ENCODE measurements at places on chromosomes 4 and X.

DNA sequence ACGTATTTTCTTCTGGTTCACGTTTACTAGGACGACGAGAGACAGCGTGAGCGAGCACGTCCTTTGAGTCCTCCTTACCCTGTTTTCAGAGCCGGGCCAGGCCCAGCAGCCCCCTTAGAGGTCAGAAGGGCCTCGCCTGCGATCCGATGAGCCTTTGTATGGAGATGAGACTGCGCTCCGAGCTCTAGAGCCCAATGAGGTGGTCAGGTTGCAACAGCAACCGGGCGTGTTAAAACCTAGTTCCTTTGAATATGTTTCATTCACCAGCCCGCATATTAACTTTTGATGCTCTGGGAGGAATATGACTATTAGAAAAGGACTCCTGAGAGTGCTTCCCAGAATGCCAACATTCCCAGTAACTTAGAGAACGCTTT lies 55.6 kb upstream of the TADA2B start:
- peak; percentile 54 for DNase-seq

GRCh38 chrX:21932292-21933002 lies 8.1 kb upstream of the SMS start:
- no peak for DNase-seq

DNA sequence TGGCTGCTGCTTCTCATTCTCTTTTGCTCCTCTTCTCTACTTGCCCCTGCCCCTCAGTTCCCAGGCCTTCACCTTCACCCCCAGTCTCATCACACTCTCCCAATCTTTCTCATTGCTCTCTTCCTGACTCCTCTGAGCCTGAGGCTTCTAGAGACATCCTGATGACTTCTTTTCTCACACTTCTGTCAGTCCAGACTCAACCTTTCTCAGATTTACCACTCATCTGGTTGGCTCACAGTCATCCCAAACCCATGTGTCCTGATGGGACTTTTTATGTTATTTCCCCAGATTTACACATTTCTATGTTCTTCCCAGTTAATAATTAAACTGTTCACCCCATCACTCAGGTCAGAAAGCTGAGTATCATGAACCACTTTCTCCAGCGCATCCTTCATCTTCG lies 68.0 kb downstream of the TMA16 start:
- no peak for DNase-seq

DNA sequence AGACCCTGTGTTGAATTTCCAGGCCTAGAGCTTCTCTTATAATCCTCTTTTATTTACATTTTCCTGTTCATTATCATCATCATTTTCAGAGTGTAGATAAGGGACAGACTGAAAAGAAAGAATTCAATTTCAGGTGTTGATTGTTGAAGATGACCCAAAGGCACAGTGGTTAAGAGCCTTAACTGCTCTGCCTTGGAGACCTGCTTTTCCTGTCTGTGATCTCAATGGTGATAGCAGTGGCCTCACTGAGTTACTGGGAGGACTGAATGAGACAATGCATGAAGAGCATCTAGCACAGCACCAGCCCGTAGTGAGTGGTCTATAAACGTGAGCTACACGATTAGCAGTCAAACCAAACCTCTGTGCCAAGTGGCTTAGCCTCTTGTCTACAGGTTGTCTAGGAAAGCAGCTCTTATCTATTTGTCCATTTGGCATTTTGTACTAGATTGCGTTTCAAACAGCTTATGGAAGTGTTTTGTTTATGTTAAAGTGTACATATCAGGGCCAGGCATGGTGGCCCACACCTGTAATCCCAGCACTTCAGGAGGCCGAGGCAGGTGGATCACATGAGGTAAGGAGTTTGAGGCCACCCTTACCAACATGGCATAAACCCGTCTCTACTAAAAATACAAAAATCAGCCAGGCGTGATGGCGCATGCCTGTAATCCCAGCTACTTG lies 41.5 kb downstream of the SETD7 start:
- DNase-seq, result no peak

GRCh38 chr4:52212702-52213101 lies 161.6 kb downstream of the SPATA18 start:
- DNase-seq, result no peak

- peak; percentile 93 for DNase-seq
Measured at GRCh38 chr4:113278324-113278934, 229.0 kb downstream of the ANK2 start.

GRCh38 chrX:133350751-133351150 lies 64.5 kb downstream of the GPC4 start:
- no peak for DNase-seq

DNA sequence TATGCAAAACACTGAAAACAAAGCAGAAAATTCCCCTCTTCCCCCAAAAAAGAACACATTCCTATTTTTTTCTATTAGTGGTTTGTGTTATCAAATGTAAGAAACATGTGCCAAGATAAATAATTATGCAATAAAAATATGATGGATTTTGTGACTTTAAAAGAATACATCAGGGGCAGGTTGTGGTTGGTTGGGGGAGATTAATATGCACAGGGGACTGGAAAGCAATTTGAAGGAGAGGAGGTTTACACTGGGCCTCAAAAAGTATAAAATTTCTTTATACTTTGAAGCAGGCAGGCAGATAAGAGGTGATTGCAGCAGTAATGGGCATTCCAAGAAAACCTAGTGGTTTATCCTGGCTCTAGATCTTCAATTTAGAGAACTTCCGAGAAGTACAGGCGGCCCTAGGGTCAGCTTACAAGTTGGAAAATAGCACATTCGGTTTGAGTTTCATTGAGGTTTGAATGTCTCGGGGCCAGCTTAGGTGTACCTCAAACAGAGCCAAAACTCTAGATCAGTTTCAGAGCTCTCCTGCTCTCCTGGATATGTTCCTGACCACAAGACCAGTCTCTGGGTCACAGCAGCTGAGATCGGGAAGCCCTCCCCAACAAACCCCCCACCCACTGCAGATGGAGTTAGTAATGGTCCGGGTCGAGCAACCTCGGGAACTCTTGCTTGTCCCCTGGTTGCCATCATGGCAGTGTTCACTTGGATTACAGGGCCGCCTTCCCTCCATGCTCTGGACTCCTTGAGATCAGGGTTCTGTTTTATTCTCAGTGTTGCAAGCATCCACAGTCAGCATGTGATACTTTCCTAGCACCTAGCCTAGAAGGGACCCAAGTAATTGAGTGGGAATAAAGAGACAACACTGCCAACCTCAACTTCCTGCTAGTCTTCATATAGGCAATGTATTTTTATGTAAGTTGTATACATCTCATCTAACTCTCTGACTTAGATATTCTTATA lies 112.1 kb upstream of the DDIT4L start:
- no peak for DNase-seq

DNA sequence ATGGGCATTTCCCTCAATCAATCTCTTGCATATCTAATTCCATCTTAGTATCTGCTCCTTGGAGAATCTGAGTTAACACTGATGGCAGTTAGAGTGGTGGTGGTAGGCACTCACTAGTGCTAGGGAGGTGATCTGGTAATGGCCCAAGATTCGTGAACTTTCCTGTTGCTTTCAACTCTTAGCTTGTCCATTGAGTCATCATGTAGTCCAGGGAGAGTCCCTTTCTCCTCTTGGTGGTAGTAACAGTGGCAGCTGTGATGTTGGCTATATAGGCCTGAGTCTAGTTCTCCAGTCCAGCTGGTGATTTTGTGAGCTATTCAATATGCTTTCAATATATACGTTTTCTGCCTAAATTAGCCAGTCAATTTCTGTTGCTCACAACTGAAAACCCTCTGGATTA lies 7.0 kb upstream of the XKRX start:
- no peak for DNase-seq

DNA sequence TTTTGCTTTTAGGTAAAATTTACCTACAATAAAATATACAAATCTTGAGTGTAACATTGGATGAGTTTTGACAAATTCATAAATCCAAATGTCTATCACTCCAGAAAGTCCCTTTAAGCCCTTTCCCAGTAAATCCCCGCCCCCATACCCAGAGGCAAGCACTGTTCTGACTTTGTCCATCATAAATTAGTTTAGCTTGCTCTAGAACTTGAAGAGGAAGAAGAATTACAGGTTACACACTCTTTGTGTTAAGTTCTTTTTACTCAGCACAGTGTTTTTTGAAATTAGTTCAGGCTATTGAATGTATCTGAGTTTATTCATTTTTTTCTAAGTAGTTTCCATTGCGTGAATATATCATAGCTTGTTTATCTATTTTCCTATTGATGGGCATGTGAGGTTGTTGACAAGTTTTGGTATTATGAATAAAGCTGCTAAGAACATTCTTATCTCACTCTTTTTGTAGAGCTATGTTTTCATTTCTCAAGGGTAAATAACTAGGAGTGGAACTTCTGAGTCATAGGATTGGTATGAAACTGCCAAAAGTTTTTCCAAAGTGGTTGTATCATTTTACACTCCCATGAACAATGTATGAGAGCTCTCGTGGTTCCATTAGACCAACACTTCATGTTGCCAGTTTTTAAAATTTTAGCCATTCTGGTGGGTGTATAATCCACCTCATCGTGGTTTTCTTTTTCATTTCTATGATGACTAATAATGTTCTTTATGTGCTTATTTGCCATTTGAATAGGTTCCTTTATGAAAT lies 22.4 kb upstream of the HPSE start:
- DNase-seq, result no peak

DNA sequence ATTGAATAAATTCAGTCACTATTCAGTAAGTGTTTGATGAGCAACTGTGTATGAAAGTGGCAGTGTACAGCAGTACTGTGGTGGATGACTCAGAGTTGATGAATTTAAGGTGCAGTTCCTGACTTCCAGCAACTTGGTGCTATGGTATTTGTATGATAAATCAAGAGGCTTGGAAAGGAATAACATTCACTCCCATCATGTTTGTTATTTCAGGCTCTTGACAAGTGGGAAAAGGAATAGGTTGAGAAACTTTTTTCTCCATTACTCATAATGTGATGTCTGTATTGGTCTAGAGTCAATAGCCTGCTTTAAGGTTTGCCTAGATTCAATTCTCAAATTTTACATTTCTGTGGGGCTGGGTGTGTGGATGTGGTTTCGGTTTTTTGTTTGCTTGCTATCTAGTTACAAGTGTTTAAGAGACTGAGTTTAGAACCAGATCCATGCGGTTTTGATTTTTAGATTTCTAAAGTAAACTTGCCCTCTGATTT lies 35.1 kb upstream of the CYP2U1 start:
- DNase-seq, result no peak

DNA sequence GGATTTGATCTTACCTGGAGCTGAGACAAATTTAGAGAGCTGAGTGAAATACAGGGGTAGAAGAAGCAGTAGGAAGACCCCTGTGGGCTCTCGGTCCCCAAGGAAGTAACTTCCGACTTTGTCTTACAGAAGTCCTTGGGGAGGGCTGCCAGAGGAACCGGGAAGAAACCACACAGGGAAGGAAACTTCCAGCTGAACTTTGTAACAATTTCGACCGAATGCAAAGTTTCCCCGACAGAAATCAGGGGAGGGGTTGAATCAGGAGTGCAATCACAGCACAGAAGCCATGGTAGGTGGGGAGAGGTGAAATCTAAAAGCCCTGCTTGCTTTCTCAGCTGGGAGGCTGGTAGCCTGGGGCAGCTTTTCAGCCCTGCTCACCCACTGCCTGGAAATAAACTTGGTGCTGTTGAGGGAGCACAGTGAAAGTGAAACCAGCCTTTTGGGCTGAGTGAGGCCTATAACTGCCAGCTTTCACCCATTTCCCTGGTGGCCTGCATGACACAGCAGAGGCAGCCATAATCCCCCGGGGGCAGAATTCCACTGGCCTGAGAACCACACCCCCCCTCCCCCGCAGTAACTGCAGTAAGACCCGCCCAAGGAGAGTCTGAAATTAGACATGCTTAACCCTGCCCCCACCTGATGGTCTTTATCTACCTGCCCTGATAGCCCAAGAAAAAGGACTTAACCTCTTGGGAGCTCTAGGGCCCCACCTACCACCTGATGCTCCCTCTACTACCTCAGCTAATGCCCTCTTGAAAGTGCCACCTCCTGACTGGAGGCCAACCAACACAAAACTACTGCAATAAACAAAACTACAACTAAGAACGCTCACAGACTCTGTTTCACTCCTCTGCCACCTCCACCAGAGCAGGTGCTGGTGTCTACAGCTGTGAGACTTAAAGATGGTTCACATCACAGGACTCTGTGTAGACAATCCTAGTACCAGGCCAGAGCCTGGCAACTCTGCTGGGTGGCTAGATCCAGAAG lies 248.2 kb downstream of the PARM1 start:
- DNase-seq, result peak; percentile 21

GRCh38 chr4:113732967-113733527 lies 28.5 kb downstream of the CAMK2D start:
- DNase-seq, result no peak

GRCh38 chr4:7705593-7705992 lies 234.1 kb downstream of the AFAP1 start:
- no peak for DNase-seq

- DNase-seq, result no peak
Measured at GRCh38 chrX:50622751-50623150, 152.1 kb upstream of the DGKK start.

- no peak for DNase-seq
Measured at GRCh38 chr4:101762534-101762933, 28.0 kb upstream of the BANK1 start.

- no peak for DNase-seq
Measured at GRCh38 chrX:39756086-39756883, 341.5 kb downstream of the BCOR start.

GRCh38 chr4:120198411-120198810 lies 131.8 kb upstream of the MAD2L1 start:
- no peak for DNase-seq

DNA sequence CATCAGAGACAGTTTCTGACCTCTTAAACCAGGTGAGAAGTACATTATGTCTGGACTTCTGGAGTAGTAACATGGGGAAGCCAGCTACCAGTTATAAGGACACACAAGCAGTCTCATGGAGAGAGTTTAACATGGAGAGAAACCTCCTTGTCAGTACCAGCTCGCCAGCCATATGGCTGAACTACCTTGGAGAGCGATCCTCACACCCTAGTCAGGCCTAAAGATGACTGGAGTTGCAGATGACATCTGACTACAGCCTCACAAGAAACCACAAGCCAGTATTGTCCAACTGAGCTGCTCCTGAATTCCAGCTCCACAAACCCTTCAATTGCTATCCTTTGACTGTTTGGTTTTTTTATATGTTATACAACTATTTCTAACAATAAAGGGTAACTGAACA lies 49.8 kb downstream of the PDHA2 start:
- peak; percentile 11 for DNase-seq

GRCh38 chr4:145734576-145735346 lies 54.8 kb downstream of the C4orf51 start:
- no peak for DNase-seq

- DNase-seq, result peak; percentile 14
Measured at GRCh38 chr4:138775890-138776289, 239.7 kb upstream of the NOCT start.

DNA sequence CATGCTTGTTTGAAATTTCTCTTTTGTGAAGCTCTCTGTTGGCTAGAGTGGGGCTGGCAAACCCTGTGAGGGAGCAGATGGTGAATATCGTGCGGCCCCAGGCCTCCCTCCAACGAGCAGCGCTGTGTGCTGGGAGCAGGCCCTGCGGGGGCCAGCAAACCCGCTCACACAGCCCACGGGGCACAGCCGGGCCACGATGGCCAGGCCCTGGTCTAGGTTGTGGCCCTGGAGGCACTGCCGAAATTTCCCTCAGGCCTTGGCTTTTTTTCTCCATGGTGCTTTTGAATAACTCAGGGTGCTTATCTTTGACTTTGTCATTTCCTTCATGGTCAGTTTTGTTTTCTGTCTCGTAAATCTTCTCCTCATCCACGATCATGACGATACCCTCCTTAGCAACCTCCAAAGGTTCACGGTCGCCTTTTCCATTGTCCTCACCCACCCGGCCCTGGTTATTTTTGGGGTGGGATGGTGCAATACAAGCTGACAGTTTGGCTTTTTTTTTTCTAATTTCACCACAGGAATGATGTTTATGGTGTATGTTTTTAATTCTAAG lies 20.7 kb downstream of the PCGF3 start:
- DNase-seq, result no peak
